ENCODE measurements at places on chromosomes 12 and 14. TPM values are rescaled to one million over a fixed set of nuclear protein-coding genes. Genes with fewer than 3 reads are reported as not detected.

GNB3 gene
- total RNA-seq: 0.38 TPM

AKAP3 gene
- total RNA-seq: 2.5 TPM

ZFHX2 gene
- 0.44 TPM for total RNA-seq

LPAR5 gene
- total RNA-seq: 4.0 TPM

SLC24A4 gene
- total RNA-seq: 0.75 TPM

CCDC38 gene
- not detected for total RNA-seq

IAPP gene
- not detected for total RNA-seq

SYNDIG1L gene
- total RNA-seq: 0.34 TPM

HOTAIR gene
- 3.4 TPM for total RNA-seq

KRT83 gene
- total RNA-seq: not detected

MUCL1 gene
- total RNA-seq: not detected

SSPN gene
- 21.0 TPM for total RNA-seq

P2RX2 gene
- not detected for total RNA-seq

DPPA3 gene
- total RNA-seq: not detected

TESPA1 gene
- total RNA-seq: 1.5 TPM

APAF1 gene
- 21.9 TPM for total RNA-seq

SRRM4 gene
- not detected for total RNA-seq

MYH7 gene
- not detected for total RNA-seq

Data from subcutaneous adipose tissue (tissue), 4 donors.